ENCODE measurements at places on chromosomes 7 and 10.

DNA sequence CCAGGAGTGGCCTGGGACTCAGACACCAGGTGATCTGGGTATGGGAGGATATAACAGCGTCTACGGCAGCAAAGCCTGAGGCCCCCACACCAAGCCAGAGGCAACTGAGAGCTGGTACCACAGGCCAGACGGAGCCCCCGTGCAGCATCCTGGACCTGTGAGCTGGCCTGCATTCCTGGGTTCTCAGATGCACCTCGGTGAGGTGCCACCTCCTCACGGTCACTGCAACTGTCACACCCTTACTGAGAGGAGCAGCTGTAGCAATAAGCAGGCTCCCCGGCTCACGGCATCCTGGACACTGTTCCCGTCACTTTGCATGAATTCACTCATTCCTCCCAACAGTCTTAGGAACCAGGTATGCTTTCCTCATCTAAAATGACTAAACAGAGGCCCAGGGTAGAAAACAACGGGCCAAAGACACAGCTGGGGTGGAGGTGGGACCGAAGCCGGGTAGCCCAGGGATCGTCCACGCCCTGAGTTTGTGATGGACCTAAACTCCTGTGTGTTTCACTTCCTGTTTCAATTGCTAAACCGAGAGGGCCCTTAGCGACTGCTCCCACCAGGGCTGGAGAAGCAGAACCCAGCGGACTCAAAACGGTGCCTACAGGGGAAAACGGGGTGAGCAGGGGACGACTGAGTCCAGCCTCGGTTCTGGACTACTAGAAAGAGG is 98.7 kb downstream of the CTBP2 start:
- no peak for DNase-seq

DNA sequence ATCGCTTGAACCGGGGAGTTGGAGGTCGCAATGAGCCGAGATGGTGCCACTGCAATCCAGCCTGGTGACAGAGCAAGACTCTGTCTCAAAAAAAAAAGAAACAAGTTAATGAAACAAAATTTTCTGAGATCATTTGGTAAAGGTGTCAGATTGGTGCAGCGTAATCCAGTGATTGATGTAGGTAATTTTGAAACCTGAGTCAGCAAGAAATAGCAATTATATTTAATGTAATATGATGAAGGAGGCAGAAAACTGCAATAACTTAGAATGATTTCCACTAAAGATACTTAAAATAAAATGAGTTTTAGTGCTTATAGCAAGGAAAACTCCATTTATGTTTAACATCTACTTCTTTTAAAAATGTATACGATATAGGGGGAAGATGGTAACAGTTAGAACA is 1049.8 kb upstream of the C7orf33 start:
- DNase-seq: no peak

DNA sequence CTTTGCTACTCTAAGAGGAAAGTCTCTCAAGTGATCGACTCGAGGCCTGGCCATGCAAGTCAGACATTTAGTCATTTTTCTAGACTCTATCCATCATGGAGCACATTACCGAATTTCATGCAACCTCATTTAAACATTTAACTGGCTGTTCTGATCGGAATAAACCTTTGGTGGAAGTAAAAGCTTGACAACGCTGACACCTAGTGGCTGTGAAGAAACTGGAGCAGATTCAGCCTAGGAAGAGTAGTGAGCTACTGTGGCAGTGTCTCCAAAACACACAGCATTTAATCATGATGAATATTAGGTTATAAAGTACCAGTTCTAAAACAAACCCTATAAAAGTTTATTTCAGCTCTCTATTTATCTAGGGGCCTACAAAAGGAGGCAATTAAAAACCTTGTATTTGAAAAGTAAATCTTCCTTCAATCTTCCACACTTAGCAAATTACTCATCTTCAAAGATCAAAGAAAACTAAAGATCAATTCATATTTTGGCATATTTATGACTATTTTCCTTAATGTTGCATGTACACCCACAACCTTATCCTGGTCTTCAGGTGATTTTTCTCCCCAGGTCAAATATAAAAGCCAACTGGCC is 175.0 kb downstream of the CTNNA3 start:
- DNase-seq: peak; percentile 38

DNA sequence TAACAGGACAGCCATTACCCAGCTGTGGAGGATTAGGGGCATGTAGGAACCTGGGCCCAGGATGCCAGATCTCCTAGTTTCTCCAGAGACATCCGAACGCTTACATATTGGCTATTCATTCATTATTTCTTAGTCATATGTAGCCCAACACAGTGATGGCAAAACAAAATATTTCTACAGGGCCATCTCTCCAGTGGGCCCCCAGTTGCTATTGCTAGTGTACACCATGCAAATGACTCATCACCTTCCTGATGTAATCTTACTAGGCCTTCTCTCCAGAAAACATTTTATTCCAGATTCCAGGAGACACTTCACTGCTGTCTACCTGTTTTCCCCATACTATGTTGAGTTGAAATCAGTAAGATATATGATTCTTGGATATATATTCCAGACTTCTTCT is 201.7 kb downstream of the PLXDC2 start:
- DNase-seq: no peak

- DNase-seq: peak; percentile 7
Measured at GRCh38 chr7:191105-191980, 1.0 kb upstream of the FAM20C start.

GRCh38 chr10:73577788-73578187 is 13.4 kb downstream of the USP54 start:
- DNase-seq: no peak

DNA sequence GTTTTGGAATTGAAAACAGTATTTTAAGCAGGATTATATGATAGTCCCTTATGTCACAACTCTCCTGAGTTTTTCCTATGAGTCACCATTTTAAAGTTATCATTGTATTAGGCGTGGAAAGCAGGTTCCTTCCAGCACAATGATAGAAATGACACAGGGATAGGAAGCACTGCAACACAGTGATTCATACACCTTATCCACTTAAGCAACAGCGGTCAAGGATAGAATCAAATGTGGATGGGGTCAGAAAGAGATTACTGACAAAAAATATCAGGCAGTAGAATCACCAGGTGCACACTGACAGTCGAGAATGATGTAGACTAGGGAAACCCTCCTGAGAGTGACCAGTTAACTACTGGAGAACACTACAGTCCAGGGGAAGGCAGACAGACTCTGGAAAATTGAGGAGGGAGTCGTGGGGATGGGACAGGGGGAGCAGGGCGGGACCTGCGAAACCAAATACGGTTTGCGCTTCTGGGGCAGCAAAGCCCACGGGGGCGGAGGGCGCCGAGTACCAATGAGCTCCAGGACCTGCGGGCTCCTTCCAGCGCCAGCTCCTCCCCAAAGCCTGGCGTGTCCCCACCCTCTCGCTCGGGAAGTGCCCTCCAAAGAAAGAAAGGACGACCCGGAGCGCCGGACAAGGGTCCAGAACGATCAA is 479 bp downstream of the PNPLA8 start:
- DNase-seq: peak; percentile 72

DNA sequence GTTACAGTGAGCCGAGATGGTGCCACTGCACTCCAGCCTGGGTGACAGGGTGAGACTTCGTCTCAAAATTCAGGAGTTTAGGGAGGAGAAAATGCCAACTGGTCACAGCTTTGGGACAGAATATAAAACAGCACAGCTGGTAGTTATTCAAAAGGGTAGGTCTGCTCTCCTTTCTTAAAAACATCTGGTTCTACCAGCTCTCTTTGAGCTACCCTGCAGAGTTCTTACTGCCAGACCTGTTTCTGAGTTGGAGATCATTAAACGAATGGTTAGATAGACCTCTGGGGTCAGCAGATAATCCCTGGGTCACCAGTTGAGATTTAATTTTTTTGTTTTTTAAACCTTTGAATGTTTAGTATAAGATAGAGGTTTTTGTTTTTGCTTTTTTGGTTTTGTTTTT is 52.6 kb downstream of the MCU start:
- no peak for DNase-seq

DNA sequence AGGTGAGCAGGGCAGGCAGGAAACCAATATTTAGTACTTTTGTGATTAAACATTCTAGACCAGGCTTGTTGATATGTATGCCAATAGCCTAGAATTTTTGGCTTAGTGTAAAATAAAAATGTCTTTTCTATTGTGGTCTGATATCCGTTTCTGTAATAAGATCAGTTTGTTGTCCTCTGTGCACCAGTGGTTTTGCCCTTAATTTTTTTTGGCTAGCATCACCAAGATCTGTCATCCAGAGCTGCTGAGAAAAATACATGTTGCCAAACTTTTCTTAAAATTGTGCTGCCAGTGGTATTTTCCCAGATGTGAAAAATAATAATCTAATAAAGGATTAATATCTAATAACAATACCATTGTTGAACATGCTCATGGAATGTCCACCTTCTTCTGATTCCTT is 115.6 kb downstream of the TWIST1 start:
- DNase-seq: no peak

GRCh38 chr7:121061677-121062582 is 73.4 kb downstream of the CPED1 start:
- no peak for DNase-seq

DNA sequence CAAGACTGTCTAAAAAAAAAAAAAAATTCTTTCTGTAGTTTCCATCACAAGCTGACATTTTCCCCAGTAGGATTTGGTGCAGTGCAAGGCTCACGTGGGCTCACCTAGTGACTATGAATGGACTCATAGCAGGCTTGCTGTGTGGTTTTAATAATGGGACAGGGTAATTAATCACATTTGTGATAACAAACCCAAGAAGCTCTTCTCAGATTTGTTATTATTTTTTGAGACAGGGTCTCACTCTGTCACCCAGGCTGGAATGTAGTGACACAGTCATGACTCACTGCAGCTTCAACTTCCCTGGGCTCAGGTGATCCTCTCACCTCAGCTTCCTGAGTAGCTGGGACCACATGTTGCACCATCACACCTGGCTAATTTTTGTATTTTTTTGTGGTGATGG is 40.0 kb downstream of the NACAD start:
- no peak for DNase-seq

GRCh38 chr10:13685885-13686284 is 99.1 kb downstream of the PRPF18 start:
- no peak for DNase-seq

- no peak for DNase-seq
Measured at GRCh38 chr10:19925064-19925463, 108.8 kb downstream of the PLXDC2 start.

GRCh38 chr10:113947184-113948041 is 93.0 kb downstream of the NHLRC2 start:
- no peak for DNase-seq

- no peak for DNase-seq
Measured at GRCh38 chr10:121242741-121243608, 355.3 kb downstream of the FGFR2 start.

GRCh38 chr7:13099154-13099795 is 411.8 kb downstream of the ARL4A start:
- DNase-seq: no peak

DNA sequence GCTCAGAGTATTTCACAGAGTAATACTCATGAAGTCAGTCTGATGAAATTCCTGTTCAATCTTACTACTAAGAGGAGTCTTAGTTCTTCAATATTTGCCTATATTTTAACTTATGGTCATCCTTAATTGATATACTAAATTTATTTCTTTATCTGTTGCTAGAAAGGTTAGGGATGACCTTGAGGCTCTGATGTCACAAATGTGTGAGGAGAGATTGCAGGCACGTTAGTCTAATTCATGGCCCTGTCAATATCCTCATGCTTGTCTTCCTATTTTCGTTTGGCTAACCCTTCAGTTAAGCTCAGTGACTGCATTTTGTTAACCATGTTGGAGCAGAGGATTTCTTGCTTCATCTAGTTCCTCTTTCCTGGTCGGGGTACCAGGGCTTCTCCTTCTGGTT is 704.7 kb upstream of the COBL start:
- DNase-seq: no peak

GRCh38 chr10:13067431-13067830 is 32.5 kb upstream of the OPTN start:
- DNase-seq: no peak

DNA sequence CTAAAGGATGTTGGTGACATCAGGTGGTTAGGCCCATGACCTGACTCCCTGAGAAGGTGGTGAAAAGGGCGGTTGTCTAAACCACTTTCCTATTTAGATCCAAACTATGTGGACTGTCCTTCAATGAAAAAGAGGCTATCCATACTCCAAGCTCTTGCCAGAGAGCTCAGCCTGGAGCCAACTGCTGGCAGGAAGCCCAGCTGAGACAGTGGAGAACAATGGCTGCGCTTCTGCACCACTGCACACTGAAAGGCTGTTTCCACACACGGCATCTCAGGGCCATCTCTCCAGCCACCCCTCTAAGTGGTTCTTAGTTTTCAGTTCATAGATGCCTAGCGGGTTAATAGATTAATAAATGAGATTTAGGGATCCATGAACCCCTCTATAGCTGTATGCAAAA is 488.8 kb upstream of the ZMIZ1 start:
- DNase-seq: peak; percentile 36

DNA sequence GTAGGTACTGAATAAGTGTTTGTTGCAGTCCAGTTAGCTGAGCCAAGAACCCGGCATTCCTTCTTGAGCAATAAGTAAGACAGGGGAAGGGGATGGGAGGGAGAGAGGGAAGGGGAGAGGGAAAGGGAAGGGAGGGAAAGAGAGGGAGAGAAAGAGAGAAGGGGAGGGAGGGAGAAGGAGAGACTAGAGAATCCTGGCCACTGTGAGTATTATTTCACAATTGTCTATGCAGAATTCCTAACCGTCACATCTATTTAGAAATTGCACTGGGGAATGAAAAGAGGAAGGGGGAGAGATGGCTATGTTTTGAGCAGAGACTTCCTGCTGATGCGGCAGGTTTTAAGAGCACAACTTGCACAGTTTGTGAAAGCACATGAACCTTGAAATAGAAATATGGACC is 251.4 kb upstream of the ZMIZ1 start:
- DNase-seq: no peak

DNA sequence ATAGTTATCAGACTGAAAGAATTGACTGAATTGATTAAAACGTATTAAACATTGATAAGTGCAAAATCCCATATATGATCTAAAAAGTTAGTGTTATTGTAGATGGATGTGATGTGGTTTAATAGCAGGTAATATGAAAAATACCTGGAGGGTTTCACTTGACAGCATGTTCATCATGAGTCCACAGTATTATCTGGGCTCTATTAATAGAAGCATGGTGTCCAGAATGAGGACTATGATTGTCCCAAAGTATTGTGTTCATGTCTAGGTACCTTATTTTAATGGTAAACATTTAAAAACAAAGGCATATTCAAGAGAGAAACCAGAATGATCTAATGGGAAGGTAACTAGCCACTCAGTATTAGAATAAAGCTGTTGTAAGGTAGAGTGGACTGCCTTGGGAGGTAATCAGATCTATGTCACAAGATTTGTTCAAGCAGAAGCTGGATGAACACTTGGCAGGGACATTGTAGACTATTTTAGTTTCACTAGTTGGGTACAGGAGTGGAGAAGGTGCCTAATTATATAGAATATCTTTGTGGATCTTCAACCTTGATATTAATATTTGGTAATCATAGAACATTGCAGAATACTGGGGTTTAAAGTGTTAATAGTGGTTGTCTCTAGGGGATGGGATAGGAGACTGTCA is 43.5 kb downstream of the MCU start:
- no peak for DNase-seq

- no peak for DNase-seq
Measured at GRCh38 chr10:108862676-108863350, 1060.5 kb downstream of the XPNPEP1 start.
